NCI-H748 treated with DMSO at 0.1 percent for 48 hours (cell line): ENCODE measurements at places on chromosomes 4 and X.

GRCh38 chr4:112251019-112251643 lies 19.5 kb downstream of the AP1AR start:
- DNase-seq = no peak

GRCh38 chrX:118736394-118737010 lies 9.1 kb downstream of the IL13RA1 start:
- DNase-seq = no peak

GRCh38 chr4:175459571-175459970 lies 352.5 kb downstream of the GPM6A start:
- DNase-seq = no peak

DNA sequence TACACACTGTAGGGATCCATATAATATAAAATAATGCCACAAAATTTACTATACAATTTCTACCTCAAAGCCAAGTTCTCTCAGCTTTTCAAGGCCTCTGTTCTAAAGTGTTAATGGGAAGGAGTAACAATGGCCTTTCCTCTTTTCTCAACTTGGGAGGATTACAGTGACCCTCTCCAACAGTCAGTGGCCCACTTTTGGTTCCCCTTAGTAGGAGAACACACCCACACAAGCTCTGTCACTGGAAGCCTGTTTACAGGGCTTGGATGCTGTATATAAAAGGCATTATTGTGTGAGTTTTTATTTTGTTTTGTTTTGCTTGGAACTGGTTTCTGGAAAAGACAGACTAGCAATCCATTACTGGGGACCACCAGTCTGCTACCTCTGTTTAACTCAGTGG lies 1.8 kb downstream of the ARHGEF6 start:
- DNase-seq = no peak

DNA sequence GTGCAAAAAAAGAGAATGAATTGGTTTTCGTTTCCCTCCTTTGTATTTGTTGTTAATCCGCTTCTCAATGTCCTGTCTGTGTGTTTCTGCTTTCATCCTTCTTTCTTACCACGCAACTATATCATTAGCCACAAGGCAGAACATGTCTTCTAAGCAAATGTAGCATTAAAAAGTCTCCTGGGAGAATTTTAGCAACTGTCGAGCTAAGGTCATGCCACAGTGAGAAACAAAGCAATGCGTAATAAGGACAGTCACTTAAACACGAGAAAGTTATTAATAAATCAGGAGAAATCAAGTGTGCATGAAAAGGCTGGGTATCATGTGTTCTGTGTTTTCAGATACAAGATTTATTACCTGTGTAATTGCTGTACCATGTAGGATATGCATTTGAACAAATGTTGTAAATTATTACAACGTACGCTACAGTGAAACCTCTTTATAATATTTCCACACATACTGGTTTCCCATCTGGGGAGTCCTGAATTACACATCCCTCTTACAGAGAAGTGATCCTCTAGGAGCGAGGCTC lies 890.8 kb downstream of the TRIML1 start:
- DNase-seq = no peak

DNA sequence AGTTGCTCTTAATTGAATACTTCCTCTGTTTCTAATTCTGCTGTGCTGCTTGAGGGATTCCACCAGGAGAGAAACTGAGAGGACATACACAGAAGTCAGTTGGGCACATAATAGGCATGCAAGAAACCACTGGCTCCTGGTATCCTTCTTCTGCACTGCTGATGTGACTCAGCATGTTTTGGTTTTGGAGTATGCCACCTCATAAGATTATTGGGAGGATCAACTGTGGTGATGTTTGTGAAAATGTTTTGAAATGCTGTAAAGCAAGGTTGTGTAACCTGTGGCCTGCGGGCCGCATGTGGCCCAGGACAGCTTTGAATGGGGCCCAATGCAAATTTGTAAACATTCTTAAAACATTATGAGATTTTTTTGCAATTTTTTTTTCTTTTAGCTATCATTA lies 119.6 kb downstream of the GATB start:
- DNase-seq = no peak

- no peak for DNase-seq
Measured at GRCh38 chrX:141185366-141185765, 8.4 kb upstream of the LDOC1 start.

- no peak for DNase-seq
Measured at GRCh38 chrX:22025751-22026150, 6.4 kb upstream of the PHEX start.

DNA sequence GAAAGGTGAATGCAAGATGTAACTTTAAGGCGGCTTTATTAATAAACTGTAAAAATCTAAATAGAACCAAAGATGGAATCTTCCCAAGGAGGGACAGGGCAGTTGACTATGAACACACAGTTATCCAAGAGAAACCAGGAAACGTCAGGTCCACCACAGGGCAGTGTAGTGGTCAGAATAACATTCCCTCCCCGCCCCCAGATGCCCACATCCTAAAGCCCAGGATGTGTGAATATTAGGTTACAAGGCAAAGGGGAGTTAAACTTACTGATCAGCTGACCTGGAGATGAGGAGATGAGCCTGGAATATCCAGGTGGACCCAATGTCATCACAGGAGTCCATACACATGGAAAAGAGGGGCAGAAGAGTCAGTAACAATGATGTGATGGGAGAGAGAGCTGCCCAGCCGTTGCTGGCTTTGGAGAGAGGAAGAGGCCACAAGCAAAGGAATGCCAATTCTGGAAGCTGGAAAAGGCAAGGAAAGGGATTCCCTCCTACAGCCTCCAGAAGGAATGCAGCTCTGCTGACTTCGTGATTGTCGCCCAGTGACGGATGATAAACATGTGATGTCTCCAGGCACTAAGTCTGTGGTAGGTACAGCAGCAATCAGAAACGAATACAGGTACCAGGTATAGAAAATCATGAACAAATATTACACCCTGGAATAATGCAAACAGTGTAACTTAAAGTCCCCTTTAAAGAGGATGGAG lies 5.2 kb downstream of the SH3KBP1 start:
- DNase-seq = no peak

DNA sequence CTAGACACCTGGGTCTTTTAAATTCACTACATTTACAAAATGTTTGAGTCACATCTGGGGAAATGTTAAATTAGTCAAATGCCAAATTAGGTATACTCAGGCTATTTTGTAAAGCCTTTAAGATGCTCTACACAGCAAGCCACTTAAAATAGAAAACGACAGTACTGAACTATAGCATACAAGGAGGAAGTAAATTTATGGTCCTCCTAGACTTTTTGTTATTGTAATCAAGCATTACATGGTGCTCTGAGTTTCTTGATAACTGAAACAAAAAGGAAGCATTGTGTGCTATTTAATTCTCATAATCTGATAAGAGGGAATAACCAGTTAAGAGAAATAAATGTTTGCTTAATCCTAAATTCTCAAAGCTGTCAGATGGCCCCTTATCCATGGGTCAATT lies 46.2 kb downstream of the SLC9A7 start:
- DNase-seq = no peak

GRCh38 chr4:6706173-6706572 lies 3.5 kb downstream of the MRFAP1L1 start:
- DNase-seq = no peak

GRCh38 chrX:77779695-77780094 lies 6.3 kb downstream of the ATRX start:
- DNase-seq = no peak
